ENCODE measurements at places on chromosomes 13 and 19.

GRCh38 chr19:3586707-3587346 is 1.5 kb downstream of the GIPC3 start:
- no peak for DNase-seq

- no peak for DNase-seq
Measured at GRCh38 chr19:5749505-5749904, 29.1 kb downstream of the CATSPERD start.

- no peak for DNase-seq
Measured at GRCh38 chr13:79815041-79815440, 334.1 kb downstream of the NDFIP2 start.

GRCh38 chr19:14582894-14583340 is at the start of gene CLEC17A:
Gene CLEC17A (plus strand): TSS chr19:14583084. CDS start chr19:14583161, 77 bp downstream.
- DNase-seq = no peak

GRCh38 chr19:35119091-35119490 is 3.5 kb downstream of the FXYD3 start:
- no peak for DNase-seq

GRCh38 chr19:40252395-40252794 is 25.9 kb upstream of the CCNP start:
- DNase-seq = no peak

DNA sequence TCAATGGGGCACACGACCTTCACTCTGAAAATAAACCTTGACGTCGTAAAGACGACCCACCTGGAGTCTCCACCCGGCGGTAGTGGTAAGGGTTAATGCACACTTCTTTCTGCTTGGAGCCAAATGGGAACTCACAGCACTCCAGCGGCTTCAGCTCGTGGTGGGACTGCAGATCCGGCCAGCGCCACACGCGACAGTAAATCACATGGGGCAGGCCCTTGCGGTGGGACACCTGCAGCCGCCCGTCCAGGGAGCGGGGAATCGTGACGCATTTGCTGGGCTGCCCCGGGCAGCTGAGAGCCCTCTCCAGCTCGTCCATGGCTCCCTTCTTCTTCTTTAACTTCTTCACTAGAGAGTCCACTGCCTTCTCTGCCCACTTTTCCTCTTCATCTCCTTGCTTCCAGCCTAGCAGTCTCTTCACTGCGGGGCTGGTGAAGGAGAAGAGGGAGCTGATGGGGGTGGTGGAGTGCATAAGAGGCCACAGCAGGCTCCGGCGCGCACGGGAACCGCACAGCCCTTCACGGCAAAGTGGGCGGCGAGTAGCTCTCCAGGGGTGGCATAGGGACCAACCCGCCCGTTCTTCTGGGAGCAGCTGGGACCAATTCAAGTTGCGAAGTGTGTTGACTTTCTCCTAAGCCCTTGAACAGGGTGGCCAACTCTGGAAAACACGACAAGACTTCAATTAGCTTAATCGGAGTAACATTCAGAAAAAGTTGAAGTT is 40.7 kb downstream of the SMAD9 start:
- DNase-seq = no peak

- peak; percentile 76 for DNase-seq
Measured at GRCh38 chr19:32246006-32246405, 99.4 kb upstream of the ZNF507 start.

DNA sequence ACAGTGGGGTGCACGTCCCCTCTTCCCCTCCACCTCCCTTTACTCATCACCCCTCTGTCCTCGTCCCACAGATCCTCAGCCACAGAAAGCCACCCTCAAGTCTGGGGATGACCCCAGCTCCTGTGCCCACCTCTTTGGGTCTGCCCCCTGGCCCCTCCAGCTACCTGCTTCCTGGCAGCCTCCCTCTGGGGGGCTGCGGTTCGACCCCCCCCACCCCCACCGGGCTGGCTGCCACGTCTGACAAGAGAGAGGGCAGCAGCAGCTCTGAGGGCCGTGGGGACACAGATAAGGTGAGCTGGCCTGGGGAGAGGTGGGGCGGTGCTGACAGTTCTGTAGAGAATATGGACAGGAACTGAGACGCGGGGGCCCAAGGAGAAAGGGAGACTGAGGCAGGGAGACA is 11.1 kb downstream of the IRF3 start:
- DNase-seq = no peak

DNA sequence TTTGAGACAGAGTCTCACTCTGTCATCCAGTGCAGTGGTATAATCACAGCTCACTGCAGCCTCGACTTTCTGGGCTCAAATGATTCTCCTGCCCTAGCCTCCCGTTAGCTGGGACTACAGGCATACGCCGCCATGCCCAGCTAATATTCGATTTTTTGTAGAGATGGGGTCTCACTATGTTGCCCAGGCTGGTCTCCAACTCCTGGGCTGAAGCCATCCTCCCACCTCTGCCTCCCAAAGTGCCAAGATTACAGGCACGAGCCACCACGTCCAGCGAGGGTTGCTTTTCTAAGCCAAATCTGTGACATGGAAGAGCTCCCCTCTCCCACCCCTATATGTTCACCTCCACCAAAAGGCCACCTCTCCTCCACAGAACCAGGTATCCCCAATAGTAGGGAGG is 10.9 kb upstream of the ATF5 start:
- no peak for DNase-seq

DNA sequence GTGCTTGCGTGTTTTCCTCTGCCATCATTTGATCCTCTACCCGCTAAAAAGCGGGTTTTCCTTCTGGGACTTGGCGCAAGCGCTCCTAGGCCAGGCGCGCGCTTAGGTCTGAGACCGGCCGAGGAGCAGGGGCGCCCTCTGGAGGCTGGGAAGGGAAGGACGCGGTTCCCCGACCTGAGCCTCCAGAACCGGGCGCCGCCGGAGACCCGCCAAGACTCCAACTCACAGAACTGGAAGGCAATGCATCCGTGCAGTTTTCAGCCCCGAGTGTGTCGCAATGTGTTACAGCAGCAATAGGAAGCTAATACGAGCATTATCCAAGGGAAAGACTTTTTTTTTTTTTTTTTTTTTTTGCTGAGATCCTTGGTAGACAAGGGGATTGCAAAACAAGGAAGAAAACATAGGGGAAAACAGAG is 190.9 kb downstream of the COL4A1 start:
- DNase-seq = peak; percentile 69

- no peak for DNase-seq
Measured at GRCh38 chr13:85254641-85255040, 544.6 kb downstream of the SLITRK6 start.

DNA sequence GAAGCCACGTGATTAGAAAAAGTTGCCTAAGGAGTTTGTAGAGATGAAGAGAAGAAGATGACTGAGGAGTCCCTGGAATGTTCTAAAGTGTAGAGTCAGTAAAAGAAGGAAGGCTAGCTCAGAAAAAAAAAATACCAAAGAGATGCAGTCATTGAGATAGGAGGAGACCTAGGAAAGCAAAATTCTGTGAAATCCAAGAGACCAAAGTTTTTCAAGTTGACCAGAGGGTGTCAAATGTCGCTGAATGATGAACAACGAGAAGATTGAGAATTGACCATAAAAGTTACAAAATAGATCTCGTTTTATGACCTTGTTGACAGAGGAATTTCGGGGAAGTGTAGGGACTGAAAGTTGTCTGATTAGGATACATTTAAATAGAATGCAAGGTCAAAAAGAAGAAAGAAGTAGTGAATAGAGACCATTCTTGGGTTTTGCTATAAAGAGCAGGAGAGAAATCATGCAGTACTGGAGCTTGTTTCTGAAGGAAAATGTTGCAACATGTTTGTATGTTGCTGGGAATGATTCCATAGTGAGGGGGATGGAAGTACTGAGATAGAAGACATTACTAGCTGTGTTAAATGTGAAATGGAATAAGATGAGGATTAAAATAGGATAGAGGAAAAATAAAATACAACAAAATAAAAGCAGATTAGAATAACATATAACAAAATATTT is 30.2 kb upstream of the HTR2A start:
- DNase-seq = no peak

DNA sequence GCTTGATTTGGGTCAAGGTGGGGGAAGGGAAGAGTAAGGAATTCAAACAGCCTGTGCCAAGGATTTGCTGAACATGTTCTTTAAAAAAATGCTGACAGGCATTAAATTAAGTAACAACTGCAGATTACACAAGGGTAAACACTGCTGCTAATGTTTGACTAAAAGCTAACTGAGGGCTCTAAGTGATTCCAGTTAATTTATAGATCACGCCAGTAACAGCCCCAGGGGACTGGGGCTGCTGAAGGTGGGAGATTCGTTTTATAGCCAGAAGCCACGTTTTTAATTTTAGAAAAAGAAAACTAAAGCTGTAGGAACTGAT is 321.7 kb downstream of the DLEU7 start:
- no peak for DNase-seq

GRCh38 chr19:7564866-7565265 is 29.3 kb downstream of the PNPLA6 start:
- no peak for DNase-seq

DNA sequence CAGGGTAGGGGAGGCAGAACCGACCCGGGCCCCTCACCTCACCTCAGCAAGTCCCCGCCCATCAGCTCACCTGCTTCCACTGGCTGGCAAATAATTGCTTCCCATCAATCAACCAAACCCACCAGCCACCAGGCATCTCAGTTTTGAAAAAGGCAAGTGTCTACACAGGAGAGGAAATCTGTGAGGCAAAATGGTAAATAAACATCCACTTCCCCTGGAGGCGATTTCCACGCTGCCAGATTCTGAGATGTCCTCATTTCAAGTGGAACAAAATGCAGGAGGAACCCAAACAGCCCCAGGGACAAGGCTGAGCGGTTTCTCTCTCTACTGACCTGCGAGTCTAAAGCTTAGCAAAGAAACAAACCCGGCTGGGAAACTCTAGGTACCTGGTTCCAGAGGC is 117.5 kb downstream of the CRYL1 start:
- no peak for DNase-seq

DNA sequence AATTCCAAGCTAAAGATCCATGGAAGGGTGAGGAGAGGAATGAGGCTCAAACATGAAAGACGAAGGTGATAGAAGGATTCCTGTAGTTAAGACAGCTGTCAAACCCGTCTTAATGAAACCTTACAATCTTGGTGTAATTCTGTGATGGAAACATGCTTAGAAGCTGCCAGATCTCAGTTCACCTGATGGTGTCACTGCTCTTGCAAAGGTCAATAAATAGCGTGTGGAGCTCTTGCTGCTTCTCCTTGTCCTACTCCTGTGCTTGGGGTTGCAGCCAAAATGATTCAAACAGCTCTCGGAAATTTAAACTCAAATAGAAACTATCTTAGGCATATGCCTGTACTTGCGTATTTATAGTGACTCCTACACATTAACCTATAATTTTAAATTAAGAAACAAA is 1705.0 kb downstream of the OLFM4 start:
- DNase-seq = no peak

DNA sequence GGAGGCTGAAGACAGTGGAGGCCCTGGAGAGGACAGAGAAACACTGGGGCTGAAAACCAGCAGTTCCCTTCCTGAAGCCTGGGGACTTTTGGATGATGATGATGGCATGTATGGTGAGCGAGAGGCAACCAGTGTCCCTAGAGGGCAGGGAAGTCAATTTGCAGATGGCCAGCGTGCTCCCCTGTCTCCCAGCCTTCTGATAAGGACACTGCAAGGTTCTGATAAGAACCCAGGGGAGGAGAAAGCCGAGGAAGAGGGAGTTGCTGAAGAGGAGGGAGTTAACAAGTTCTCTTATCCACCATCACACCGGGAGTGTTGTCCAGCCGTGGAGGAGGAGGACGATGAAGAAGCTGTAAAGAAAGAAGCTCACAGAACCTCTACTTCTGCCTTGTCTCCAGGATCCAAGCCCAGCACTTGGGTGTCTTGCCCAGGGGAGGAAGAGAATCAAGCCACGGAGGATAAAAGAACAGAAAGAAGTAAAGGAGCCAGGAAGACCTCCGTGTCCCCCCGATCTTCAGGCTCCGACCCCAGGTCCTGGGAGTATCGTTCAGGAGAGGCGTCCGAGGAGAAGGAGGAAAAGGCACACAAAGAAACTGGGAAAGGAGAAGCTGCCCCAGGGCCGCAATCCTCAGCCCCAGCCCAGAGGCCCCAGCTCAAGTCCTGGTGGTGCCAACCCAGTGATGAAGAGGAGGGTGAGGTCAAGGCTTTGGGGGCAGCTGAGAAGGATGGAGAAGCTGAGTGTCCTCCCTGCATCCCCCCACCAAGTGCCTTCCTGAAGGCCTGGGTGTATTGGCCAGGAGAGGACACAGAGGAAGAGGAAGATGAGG is 1.5 kb downstream of the PPP1R15A start:
- DNase-seq = peak; percentile 46

- no peak for DNase-seq
Measured at GRCh38 chr13:65768545-65768944, 1461.6 kb downstream of the PCDH9 start.

DNA sequence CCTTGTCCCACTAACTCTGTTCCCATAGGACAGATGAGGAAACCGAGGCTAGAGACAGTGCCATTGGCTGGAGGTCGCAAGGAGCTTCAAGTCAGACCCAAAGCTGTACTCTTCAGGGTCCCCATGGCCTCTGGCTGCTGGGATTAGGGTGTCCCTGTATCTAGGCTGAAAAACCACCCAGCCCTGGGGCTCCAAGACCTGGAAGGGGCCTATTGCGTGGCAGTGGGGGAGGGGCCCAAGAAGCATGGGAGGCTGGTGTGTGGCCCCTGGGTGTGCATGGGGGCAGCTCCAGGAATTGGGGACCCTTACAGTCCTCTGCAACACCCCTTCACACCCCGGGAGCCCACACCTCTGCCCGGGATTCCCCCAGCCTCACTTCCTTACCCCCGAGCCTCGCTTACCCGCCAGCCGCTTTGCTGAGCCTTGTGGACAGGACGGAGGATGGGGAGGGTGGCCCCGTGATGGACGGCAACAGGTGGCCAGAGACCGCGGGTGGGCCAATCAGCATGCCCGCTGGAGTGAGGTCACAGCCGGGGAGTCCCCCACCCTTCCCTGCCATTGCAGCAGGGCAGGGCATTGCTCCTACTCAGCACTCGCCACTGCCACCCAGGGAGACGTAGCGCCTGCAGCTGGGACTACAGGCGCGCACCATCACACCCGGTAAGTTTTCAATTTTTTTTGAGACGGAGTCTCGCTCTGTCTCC is at the start of gene JSRP1:
TSS of gene JSRP1 (minus strand) at position 436 of the 704 bp plus-strand sequence. CDS start 1,103 bp downstream, outside the sequence.
- no peak for DNase-seq

Data from lung (tissue), 17 donors.